ENCODE measurements at places on chromosomes 16 and 17. TPM values are rescaled to one million over a fixed set of nuclear protein-coding genes. Genes with fewer than 3 reads are reported as not detected.

ATP1B2 gene
- total RNA-seq: 2.6 TPM

CDH15 gene
- total RNA-seq: not detected

TNFSF12 gene
- 52.0 TPM for total RNA-seq

GRCh38 chr17:2406271-2406902, 5.5 kb upstream of the MNT start:
- no peak for DNase-seq

DNA sequence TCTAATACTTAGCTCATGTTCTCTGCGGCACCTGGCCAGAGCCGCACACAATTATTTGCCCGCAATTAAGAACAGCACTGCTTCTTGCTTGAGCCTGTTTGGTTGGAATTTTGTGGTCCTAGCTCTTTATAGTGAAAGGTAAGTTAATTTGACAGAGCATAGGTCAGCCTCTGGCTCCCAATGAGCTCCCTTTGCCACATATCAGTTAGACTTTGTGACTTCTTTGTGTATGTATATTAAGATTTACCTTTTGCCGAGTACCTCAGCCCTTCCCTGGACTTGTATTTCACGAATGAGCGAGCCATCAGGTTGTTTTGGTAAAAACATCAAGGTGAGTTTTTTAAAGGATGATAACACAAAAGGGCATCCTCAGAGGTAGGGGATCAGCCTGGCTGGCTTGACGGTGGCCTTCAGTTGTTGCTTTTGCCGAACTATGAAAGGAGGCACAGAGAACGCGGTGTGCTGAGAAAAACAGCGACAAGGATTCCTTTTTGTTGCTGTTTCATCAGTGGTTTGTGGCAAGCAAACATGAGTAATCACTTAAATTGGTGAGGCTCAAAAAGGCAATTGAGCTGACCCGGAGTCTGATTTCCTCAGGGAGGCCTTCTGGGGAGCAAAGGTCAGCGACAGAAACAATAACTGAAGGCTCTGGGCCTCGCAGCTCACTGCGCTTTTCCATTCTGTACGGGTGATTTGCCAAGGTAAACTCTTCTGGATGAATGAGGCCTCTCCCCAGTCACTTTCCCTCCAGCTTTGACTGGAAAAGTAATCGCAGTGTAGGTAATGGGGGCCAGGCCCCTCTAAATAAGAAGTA, 163.6 kb downstream of the HS3ST3A1 start:
- no peak for DNase-seq

- no peak for DNase-seq
These were observed 83.8 kb upstream of the HNF1B start for GRCh38 chr17:37828651-37829124.
